ENCODE measurements at places on chromosomes 4 and X.

DNA sequence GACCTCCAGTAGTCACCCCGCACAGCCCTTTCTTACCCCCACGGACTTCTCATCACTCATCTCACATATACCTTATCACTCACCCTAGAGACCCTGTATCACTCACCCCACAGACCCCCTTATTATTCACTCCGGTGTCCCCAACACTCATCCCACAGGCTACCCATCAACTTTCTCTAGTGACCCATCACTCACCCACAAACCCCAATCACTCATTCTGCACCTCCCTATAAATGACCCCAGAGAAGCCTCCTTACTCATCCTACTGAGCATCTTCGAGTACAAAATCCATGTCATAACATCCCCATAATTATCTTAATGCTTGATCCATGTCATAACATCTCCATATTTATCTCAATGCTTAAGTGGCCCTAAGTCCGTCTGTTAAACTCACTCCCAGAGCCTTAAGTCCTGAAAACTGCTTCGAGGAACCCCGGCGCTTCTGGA is 934 bp downstream of the ZNF41 start:
- no peak for DNase-seq

DNA sequence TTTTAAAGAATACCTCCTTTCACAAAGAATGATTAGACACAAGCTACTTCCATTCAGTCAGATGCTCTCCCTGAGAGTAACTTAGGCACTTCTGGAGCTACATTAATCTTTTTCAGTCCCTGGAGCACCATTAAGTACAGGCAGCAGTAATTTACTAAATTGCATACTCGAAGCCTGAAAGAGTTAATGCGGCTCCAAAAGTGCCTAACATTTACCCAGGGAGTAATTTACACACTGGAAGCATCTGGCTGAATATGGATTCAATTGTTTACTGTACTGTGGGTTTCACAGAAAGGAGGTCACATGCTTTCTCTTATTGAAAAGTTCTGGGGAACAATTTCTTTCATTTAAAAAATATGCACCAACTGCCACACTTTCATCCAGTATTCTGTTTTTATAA is 260.8 kb upstream of the TENM3 start:
- DNase-seq = no peak

DNA sequence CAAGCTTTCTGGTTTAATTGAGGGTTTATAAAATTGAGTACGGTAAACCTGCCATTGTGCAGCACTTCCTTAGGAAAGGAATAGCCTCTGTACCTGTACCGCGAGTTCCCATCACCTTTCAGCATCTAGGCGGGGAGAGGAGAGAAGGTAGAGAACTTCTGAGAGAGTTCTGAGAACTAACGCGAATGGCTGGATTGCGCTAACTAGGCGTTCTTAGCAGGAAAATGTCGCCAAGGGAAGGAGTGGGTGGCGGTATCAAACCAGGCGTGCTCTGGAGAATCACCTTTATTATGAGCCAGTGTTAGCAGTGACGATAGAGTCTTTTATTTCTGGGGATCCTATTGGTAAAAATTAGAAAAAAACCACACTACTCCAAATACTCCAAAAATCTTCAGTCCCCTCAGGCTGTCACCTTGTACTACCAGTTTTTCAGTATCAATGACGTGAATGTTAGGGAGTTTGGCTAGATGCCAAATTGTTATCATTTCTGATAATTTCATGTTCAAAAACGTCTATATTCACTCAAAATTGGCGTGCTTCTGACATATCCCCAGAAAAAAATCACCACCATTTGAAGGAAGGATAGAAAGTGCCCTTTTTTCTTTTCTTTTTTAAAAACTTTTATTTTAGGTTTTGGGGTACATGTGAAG is 1.4 kb downstream of the UGT8 start:
- DNase-seq = no peak

DNA sequence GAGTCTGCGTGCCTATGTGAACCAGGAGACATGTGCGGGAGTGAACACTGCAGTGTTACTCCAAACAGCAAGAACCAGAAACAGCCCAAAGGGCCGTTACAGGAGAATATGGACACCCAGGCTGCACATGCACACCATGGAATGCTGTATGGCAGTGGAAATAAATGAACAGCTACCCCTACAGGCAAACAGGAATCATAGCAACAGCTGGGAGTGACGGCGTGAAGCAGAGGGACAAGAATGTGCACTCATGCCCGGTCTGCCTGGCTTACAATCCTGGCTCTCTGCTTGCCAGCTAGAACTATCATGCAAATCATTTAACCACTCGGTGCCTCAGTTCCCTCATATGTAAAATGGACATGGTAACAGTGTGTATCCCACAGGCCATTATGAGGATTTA is 16.6 kb downstream of the GPKOW start:
- peak; percentile 1 for DNase-seq

DNA sequence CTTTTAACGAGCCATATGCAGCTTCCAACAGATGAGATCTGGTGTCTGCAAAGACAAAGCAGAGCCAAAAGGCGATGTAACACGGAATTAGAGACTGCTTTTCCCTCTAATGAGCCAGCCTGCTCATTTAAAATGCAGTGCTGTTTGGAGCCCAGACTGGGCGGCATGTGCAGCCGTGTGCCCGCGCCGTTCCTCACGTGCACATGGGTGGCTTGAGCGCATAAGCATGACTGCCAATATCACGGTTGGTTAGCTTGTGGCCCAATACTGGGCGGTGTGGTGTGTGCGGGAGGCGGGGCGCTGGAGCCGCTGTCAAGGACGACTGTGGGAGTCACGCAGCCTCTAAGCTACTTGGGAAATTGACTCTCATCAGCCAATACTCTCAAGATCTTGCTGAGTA is 87.0 kb upstream of the SCOC start:
- no peak for DNase-seq

- no peak for DNase-seq
Observed at GRCh38 chrX:119755981-119756533, 2.3 kb upstream of the SOWAHD start.

DNA sequence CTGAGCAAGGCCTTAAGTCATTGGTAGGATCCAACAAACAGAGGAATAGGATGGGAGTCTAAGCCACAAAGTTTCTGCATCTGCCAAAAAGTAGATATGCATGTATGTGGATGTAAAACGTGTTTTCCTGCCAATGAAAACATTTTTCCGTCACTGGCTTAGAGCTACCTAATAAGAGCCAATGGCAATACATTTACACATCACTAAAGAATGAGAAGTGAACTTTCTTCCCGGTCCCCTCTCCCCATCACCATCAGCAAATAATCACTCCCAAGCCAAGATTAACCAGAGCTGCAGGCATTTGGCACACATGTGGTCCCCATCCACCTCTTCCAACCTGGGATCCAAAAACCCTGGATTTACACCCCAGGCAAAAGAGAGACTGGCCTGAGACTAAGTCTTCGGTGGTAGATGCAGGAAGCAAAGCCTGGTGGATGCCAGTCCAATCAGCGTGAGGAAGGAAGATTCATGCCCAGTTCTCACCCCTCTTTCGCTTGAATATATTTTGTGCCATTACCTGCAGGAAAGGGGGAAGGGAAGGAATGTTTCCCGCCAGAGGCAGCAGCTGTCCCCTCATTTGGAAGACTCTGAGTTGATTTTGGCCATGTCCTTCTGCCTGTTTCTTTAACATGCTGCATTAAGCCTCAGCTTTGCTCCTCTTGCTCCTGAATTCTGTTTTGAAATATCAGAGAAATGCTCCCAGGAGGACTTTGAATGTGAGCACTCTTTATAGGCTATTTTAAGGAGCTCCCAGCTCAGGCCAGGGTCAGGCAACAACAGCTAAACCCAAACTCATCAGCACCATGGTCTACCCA is 131.4 kb downstream of the CHIC2 start:
- DNase-seq = no peak

- DNase-seq = no peak
Observed at GRCh38 chr4:147822128-147822527, 90.2 kb downstream of the ARHGAP10 start.

- no peak for DNase-seq
Observed at GRCh38 chr4:4677556-4678522, 136.0 kb upstream of the STX18 start.

- DNase-seq = no peak
Observed at GRCh38 chrX:78104447-78105176, 564 bp downstream of the PGK1 start.

GRCh38 chrX:115459883-115460880 is 100.8 kb upstream of the PLS3 start:
- no peak for DNase-seq

DNA sequence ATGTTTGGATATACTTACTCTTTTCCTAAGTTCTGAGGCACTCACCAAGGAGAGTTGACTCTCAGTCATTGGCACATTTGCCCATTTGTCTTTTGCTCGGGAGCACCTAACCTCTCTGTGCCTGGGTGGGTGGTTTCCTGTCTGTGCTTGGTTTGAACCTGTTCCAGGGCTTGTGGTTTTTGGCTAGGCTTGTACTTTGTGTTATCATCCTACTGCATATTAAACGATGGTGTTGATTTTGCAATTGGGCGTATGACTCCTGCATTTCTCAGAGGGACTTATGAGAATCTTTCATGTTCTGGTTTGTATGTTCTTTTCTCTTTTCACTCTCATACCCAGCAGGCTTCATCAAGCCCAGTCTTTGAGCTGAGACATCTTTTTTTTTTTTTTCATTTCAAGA is 161.7 kb downstream of the BTC start:
- DNase-seq = no peak

- no peak for DNase-seq
Observed at GRCh38 chr4:38949411-38950051, 81.9 kb downstream of the FAM114A1 start.

- DNase-seq = no peak
Observed at GRCh38 chr4:174717828-174718227, 111.2 kb downstream of the GLRA3 start.

DNA sequence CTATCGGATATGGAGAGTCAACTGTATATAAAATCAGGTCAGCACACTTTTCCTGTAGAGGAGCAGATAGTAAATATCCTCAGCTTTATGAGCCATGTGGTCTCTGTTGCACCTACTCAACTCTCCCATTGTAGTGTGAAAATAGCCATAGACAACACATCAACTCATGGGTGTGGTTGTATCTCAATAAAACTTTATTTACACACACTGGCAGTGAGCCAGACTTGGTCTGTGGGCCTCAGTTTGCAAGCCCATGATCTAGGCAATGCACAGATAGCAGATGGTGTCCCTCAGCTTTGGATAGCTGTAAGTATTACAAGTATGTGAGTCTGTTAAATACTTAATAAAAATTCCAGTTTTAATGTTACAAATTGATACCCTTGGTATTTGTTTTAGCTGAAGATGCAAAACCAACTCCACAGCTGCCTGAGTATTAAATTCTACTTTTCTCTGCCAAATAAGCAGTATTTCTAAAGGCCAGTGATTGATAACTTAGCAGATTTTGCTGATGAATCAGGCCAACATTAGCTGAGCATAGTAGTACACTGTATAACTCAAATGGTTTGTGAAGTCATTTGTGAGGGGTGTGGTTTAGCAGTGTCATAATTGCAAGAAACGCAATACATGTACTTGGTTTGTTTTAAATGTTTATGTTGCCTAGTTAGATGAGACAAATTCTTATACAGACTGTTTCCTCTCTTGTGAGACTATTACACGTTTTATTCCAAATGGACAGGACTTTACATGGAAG is 87.3 kb downstream of the GPR143 start:
- DNase-seq = no peak

GRCh38 chr4:186669735-186670134 is 53.9 kb downstream of the FAT1 start:
- DNase-seq = no peak

DNA sequence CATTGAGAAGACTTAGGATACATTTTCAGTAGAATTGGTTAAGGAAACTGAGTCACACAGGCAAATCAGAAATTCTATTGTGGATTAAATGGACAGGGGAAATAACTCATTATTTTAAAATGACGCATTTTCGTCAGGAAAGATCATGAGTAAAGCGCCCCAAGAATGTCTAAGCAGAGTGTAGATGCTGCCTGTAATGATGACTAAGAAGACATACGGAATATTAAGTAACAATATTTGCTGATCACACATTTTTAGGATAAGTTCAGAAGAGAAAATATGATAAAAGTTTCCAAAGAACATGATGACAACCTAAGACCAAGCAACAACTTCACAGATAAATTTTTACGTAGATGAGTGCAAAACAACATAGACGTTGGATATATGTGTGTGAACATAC is 596.3 kb upstream of the TENM3 start:
- no peak for DNase-seq

DNA sequence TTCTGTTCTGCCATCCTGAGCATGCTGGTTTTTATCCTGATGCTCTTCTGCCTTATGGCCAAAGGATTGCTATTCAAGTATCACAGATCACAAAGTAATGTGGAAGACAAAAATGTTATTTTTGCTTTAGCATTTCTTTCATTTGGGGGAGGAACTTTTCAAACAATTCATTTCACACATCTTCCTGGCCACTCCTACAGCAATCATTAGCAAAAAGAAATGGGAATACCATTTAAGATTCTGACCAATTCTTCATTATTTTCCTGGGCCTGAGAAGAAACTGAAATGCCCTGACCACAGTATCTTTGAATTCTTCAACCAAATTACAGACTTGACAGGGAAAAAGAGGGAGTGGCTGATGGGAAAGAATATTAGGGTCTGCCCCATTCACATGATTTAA is 38.0 kb upstream of the GRID2 start:
- no peak for DNase-seq

DNA sequence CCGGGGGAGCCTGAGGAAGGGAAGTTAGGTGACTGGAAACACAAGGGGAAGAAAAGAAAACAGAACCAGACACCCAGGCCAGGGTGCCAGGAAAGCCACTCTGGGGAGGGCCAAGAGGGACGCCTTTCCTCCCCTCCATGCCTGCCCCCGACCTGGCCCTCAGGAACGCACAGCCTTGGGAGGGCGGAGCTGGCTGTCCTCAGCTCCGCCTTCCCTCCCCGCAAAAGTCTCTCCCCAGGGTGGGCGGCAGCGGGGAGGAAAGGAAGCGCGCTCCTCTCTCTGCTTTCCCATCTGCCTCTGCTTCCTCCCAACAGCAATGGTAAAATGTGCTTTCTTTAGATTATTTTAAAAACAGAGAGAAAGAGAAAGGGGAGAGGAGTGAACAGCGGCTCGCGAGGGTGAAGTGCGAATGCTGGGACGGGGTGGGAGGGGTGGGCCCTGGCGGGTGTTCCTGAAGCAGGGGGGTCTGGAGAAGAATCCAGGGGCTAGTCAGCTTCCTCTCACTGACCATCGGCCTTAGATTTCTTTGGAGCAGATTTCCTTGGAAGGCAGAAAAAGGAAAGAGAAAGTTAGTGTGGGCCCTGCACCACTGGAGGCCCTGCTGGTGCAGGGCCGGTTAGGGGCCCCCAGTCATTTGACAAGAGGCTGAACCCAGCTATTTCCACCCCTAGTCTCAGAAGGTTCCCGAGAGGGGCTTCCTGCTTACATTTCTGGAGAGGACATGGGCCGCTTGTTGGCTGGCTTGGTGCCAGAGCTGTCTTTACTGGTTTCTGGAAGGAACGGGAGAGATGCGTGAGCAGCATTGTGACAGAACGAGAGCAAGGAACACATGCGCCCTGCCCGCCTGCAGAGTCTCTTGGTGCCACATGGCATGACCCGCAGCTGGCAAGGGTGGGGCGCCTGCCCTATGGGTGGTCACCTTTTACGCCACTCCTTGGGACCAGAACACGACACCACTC is 4.7 kb upstream of the RENBP start:
- no peak for DNase-seq

- DNase-seq = peak; percentile 37
Observed at GRCh38 chr4:139791681-139792080, 126.1 kb downstream of the MGST2 start.

- DNase-seq = no peak
Observed at GRCh38 chr4:186765138-186765537, 41.5 kb upstream of the FAT1 start.

Measured in SHP77 treated with DMSO at 0.1 percent for 48 hours (cell line).